ENCODE measurements at places on chromosomes 5 and 9. TPM values are rescaled to one million over a fixed set of nuclear protein-coding genes. Genes with fewer than 3 reads are reported as not detected.

The RUSC2 gene
- total RNA-seq, result 8.2 TPM

DNA sequence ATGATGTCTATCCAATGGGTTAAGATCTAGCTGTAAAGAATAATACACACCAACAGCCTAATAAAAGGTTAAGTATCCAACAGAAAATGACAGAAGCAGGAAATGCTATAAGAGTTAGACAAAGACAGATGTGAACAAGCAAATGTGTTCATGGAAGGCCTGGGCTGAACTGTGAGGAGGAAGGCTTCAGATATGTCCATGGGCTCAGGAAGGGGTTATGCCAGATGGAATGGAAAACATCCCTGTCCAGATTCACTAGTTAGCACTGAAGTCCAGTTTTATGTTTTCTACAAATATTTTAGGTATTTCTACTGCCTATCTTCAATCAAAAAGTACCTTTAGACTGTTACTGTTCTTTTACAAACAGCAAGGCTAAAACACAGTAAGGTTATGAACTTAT lies 27.1 kb downstream of the ERAP1 start:
- no peak for DNase-seq

DNA sequence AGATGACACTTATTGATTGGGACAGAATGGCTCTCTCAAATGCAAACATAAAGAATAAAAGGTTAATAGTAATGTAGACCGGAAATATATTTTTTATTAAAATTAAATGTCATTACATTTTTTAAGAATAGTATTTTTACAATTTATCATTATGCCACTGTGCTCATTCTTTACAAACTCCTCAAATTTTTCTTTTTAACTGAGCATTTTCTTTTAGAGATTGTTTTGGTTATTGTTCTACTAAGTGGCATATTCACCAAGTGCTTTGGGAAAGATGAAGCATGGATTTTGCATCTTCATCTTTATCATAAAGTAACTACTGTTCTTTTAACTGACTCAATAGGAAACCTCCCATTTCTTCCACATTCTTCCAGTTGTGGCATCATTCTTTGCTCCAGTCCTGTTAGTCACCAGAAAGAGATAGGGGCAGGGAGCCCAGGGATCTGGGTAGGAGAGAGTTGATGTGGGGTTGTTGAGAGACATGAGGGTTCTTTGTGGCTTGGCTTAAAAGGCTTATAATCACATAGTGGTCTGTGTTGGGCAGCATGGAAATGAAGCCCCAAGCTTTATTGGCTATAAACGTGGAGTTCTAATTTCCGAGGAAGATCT lies 69.8 kb downstream of the SYK start:
- no peak for DNase-seq

DNA sequence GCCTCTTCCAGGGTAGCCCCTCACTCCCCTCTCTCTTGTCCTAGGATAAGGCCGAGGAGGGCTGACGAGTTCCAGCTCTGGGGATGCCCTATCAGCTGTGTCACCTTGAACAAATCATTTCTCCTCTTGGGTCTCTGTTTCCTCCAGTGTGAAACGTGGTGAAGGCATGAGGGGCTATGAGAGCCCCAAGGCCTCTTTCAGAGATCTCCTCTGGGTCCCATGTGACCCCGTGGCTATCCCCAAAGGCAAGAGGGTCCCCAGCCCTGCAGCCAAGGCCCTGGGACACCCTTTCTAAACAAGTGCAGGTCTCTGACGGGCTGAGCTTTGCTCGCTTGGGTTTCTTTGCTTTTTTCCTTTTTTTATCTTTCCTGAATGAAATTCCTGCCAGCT lies 25.5 kb upstream of the SPTLC1 start:
- no peak for DNase-seq

- DNase-seq, result no peak
Observed at GRCh38 chr5:90356622-90357021, 52.9 kb downstream of the CETN3 start.

DNA sequence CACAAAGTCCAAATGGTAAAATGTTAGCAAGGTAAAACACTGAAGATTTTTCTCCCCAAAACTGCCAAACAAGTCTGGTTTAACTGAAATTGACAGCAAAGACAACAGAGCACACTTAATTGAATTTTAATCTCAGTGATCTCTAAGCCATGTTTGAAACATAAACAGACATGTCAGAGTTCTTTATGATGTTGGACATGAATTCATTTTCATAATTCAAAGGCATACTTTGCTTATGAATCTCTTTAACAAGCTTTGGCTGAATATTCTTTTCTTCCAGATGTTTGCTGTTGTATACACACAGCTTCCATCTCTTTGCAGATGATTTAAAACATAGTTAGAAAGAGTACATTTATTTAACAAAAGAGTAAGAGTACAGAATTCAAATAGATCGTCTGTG lies 509.1 kb downstream of the RAB3C start:
- DNase-seq, result no peak

The GGTA1 gene
- not detected for total RNA-seq

GRCh38 chr5:158049459-158049858 lies 190.5 kb upstream of the CLINT1 start:
- DNase-seq, result no peak

The CARD6 gene
- total RNA-seq, result not detected

The DOCK8 gene
- total RNA-seq, result 5.9 TPM

DNA sequence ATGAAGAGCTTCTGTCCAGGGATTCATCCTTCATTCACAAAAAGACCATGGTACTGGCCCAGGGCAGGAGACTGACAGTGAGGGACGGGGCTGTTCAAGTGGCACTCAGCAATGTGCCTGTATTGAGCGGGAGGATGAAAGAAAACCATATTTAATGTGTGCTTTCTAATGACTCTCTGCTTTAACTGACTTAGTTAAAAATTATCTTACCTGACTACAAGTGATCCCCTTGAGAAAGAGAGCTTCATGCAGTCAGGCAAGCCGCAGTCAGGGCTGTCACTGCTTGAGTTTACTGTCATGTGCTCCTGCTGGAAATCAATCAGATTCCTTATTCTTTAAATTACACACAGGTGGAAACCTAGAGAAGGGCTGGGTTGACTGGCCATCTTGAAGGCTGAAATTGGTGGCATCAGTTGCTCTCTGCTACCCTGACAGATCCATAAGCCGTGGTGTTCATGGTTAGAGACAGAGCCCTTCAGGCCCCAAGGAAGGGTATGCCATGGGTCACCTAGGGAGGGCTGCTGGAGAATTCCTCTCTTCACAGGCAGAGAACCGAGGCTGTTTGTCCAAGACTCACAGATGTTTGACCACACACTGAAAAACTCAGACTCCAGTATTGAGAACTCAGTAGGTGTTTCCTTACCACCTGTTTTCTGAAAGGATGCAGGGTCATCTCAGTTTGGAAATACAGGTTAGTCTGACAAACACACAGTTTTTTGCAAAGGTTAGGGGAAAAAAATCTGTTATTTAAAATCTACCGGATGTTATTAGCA lies 70.9 kb downstream of the TRIO start:
- no peak for DNase-seq

DNA sequence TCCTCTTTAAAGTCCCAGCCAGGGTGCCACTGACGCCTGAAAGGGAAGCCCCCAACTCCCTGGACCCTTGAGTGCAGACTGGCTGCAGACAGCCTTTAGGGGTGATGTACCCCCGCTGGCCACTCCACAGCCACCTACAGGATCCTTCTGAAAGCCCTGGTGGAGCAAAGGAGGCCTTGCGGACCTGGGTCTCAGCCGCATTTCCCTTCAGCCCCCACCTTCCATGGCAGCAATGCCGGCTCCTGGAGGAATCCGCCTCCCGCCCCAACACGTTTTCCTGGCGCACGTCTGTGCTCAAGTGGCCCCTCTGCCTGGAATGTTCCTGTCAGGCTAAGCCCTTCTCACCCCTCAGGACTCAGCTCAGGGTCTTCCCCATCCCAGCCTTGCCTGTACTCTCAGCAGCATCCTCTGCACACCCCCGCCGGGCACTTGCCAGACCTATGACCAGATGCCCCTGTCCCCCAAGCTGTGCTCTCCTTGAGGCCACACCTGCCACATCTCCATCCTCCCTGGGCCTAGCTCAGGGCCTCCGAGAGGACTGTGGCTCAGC lies 134.1 kb upstream of the RAPGEF1 start:
- DNase-seq, result no peak

The AK6 gene
- 40.8 TPM for total RNA-seq

The DRD1 gene
- total RNA-seq, result not detected

- peak; percentile 96 for DNase-seq
Observed at GRCh38 chr9:112050544-112051475, 124.3 kb downstream of the SUSD1 start.

The CYFIP2 gene
- total RNA-seq, result 25.3 TPM

- no peak for DNase-seq
Observed at GRCh38 chr9:20940447-20941173, 90.8 kb downstream of the HACD4 start.

DNA sequence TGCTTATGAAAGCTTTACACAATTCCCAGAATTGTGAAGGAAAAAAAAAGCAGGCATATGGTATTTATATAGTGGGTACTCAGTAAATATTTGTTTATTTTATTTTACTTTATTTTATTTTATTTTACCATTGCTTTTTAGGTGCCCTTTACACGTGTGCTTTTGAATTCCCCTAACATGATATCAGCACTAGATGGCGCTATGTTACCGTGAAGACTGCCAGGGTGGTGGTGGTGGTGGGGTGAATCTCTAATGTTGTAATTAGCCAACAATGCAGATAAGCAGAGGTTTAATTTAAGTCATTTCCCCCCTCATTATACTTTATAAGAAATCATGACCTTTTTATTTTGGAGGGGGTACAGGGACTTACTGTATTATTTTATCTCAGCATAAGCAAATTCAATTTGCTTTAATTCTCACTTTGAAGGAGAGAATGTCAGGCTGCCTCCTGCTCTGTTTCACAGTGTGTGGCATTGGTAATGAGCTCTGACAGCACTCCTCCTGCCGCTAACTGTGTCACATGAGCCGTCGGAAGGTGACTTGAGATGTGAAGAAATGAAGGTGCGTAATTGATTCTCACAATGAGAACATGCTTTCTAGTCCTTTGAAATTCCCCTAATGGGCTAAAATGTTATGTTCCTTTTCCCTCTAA lies 165.6 kb downstream of the YTHDC2 start:
- peak; percentile 10 for DNase-seq

Data from Caki2 (cell line).